ENCODE measurements at places on chromosomes 4 and X. TPM values are rescaled to one million over a fixed set of nuclear protein-coding genes. Genes with fewer than 3 reads are reported as not detected.

DNA sequence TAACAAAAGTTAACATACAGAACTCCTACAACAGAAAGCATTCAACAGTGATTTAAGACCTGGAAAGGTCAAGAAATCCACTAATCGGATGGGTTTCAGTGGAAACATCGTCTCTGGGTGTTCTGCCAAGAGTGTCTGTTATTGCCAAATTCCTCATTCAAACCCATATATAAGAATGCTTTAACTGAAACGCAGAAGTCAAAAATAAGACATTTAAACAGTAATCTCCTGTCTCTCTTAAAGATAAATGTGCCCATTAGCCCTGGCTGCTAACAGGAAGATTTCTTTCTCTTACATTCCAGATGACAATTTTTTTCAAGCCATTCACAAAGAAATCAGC lies 31.5 kb downstream of the DCTD start:
- peak; percentile 25 for DNase-seq

- no peak for DNase-seq
Measured at GRCh38 chr4:57129477-57129876, 19.3 kb upstream of the IGFBP7 start.

DNA sequence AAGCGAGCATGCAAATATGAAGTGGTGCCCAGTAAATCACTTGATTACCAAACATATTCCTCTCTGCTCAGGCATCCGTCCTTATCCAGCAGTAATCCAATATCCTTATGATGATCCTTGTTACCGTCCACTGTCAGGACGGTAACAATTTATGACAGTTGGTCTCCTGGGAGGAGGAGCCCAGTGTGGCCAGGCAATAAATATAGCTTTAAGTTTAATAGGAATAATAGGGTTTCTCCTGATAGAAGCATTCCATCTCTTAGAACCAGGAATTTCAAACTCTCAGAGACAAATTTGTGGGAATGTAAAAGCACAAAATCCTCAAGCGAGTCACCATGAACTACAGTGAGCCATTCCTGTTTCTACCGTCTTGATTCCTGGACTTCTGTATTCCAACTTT lies 171.2 kb upstream of the IL15 start:
- DNase-seq: no peak

The GYPE gene
- total RNA-seq: 0.54 TPM

The MAGEH1 gene
- total RNA-seq: 26.7 TPM

The HSFX2 gene
- total RNA-seq: not detected

The RS1 gene
- not detected for total RNA-seq

The P2RY10 gene
- total RNA-seq: not detected

All from IMR-90 (cell line).